ENCODE measurements at places on chromosomes 1 and 21. TPM values are rescaled to one million over a fixed set of nuclear protein-coding genes. Genes with fewer than 3 reads are reported as not detected.

The C1orf105 gene
- not detected for total RNA-seq

The C1QTNF12 gene
- total RNA-seq: 2.0 TPM

The BTG3 gene
- 46.1 TPM for total RNA-seq

The PLA2G2C gene
- under 0.01 TPM for total RNA-seq

The STYXL2 gene
- not detected for total RNA-seq

The PPIAL4G gene
- total RNA-seq: not detected

The SKI gene
- total RNA-seq: 21.7 TPM

The PGLYRP4 gene
- total RNA-seq: not detected

The F13B gene
- total RNA-seq: not detected

The FCRL1 gene
- total RNA-seq: not detected

The CD2 gene
- not detected for total RNA-seq

The TNNT2 gene
- 0.11 TPM for total RNA-seq

The TMIGD3 gene
- total RNA-seq: not detected

The CCDC185 gene
- total RNA-seq: not detected

The A3GALT2 gene
- not detected for total RNA-seq

The GPR37L1 gene
- not detected for total RNA-seq

The PLEKHA6 gene
- 1.2 TPM for total RNA-seq

The S100A5 gene
- 0.66 TPM for total RNA-seq

The MAP3K21 gene
- total RNA-seq: 1.7 TPM

The USH2A gene
- total RNA-seq: under 0.01 TPM

The EPHB2 gene
- total RNA-seq: 5.2 TPM

The CRABP2 gene
- 17.0 TPM for total RNA-seq

The PER3 gene
- total RNA-seq: 9.2 TPM

The HSD3B2 gene
- total RNA-seq: not detected

The OVAAL gene
- total RNA-seq: not detected

The LCE3E gene
- total RNA-seq: not detected

The TMEM200B gene
- 21.0 TPM for total RNA-seq

The SPTA1 gene
- total RNA-seq: not detected

The ZNF593OS gene
- not detected for total RNA-seq

The CNTN2 gene
- total RNA-seq: not detected

The S100B gene
- not detected for total RNA-seq

The ILDR2 gene
- total RNA-seq: not detected

The C4BPB gene
- not detected for total RNA-seq

The WNT3A gene
- not detected for total RNA-seq

The OR10Z1 gene
- total RNA-seq: 0.22 TPM

The OSCP1 gene
- total RNA-seq: 7.7 TPM

The HSPA13 gene
- total RNA-seq: 112 TPM

The OR14K1 gene
- not detected for total RNA-seq

The MAP7D1 gene
- 97.9 TPM for total RNA-seq

The SPRR2E gene
- total RNA-seq: not detected

The MNDA gene
- not detected for total RNA-seq

The SLAMF7 gene
- total RNA-seq: not detected

The OR2AK2 gene
- 0.25 TPM for total RNA-seq

The CRP gene
- not detected for total RNA-seq

The PTGFR gene
- 17.7 TPM for total RNA-seq

All from uterine smooth muscle cell (primary cell).